ENCODE measurements at places on chromosomes 5 and 9. TPM values are rescaled to one million over a fixed set of nuclear protein-coding genes. Genes with fewer than 3 reads are reported as not detected.

Gene PCDHGA6
- total RNA-seq: not detected

Gene PCDHB11
- not detected for total RNA-seq

Gene PCDHGB5
- total RNA-seq: not detected

Gene SMIM33
- total RNA-seq: 0.54 TPM

Gene PRRC2B
- total RNA-seq: 239 TPM

GRCh38 chr5:156153602-156154001, 173.4 kb upstream of the SGCD start:
- no peak for DNase-seq

DNA sequence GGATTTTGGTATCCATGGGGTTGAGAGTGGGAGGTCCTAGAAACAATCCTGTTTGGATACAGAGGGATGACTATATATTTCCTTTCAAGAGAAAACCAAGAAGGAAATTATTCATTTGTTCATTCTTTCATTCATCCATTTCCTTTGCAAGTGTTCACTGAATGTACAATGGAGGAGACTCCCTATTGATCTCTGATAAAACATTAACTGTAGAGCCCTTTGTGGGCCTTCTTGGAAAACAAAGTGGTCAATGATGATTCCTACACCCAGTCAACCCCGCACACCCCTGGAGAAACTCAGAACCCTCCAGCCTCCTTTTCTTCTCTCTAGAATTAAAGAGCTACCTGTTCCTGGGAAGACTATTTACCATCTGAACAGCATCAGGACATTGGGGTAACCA, 247.3 kb downstream of the AUH start:
- no peak for DNase-seq

DNA sequence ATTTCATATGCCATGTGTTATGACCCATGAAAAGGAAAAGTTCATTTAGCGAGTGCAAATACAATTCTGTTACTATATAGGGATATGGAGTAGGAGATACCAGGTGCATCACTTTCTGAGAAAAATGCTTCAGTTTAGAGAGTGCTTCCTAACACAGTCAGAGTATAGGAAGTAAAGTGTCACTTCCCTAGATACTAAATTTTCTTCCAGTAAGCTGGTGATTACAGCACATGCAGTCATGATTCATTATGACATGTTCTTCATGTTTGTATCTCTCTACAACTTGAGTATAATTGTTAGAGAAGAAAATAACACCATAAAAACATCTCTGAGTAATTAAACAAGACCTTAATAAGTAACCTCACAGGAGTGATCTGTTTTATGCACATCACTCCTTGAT, 837.0 kb downstream of the DNAH5 start:
- DNase-seq: no peak

- no peak for DNase-seq
Observed at GRCh38 chr9:16043756-16044578, 491.1 kb downstream of the CCDC171 start.

GRCh38 chr9:112925058-112925641, 34.5 kb upstream of the SLC46A2 start:
- no peak for DNase-seq

DNA sequence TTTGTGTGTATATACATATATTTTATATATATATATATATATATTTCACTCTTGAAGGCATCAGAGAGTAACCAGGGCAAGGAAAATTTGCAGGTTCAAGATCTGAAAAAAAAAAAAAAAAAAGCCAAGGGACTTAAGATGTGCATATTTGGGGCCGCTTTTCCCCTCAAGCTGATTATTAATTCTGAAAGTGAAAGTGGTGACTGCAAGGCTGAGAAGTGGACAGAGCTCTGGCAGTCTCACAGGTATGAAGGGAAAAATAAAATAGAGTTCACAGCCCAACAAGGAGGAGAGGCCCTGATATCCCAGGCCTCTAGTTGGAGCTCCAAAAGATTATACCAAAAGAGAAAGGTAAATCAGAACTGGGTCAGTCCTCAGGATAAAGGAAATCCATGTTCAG, 234.4 kb upstream of the GAS1 start:
- no peak for DNase-seq
